ENCODE measurements at places on chromosomes 7 and 10.

DNA sequence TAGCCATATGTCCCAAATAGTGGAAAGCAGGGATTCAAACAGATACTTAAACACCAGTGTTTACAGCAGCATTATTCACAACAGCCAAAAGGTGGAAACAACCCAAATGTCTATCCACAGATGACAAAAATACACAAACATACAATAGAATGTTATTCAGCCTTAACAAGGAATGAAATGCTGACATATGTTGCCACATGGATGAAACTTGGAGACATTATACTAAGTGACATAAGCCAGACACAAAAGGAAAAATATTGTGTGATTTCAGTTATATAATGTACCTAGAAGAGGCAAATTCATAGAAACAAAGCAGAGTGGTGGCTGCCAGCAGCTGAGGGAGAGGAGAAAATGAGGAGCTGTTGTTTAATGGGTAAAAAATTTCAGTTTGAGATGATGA, 533.9 kb upstream of the FZD8 start:
- DNase-seq, result no peak

GRCh38 chr10:52221923-52222322, 92.2 kb upstream of the DKK1 start:
- no peak for DNase-seq

- DNase-seq, result no peak
Measured at GRCh38 chr10:75612904-75613684, 181.7 kb downstream of the LRMDA start.

DNA sequence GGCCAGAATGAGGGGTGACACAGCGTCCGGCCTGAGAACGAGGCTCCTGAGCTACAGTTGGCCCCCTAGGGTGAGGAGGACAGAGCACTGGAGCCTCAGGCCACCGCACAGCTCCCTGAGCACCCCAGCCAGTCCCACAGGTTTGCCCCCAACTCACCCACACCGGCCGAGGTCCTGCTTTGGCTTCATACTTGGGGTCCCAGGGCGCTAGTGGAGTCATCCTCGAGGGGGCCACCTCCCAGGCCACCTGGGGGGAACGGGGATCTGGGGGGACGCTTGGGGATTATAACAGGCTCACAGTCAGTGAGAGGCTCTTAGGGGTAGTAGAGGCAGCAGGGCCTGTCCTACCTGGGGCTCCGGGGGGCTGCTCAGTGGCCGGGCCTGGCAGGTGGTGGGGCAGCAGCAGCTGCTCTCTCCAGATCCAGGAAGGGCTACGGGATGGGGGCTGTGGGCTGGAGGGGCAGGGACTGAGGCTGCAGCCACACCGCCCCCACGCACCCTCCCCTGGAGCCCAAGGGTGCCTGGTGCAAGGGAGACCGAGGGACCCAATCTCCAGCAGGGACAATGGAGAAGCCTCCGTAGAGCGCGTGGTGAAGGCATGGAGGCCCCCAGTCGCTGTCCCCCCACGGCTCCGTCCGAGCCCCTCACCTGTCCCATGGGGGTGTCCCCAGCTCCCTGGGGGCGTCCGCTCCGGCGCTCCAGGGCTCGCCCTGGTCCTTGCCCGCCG, 588 bp downstream of the SAP25 start:
- no peak for DNase-seq

DNA sequence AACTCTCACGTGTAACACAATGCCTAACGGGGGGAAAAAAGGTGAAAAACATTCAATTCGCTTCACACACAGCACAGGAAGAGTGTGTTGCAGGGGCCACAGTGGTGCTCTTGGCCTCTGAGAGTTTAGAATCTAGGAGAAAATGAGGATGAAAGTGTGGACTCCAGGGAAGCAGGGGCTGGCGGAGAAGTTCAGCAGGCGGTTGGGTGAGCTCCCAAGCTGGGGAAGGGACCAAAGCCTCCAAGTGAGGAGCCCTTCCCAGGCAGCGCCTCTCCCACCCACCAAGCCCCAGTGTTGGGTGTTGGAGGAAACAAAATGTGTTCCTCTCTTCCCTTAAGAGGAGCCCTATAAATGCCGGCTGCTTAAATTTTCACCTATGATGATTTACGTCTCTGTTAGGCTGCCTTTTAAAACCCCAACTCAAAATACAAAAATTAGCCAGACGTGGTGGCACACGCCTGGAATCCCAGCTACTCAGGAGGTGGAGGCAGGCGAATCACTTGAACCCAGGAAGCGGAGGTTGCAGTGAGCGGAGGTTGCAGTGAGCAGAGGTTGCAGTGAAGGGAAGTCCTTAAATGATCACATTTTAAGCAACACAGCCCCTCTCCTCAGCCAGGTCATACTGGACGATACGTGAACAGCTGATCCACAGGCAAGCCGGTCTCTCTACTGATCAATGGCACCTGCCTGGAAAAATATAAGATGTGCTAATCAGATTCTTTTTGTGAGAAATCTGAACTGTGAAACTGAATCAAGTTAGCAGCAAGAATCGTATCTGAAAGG, 735.2 kb downstream of the PARD3 start:
- DNase-seq, result no peak

- DNase-seq, result no peak
Measured at GRCh38 chr10:77537720-77538373, 99.8 kb downstream of the KCNMA1 start.

- DNase-seq, result no peak
Measured at GRCh38 chr10:131851346-131851745, 49.5 kb upstream of the PPP2R2D start.

- DNase-seq, result peak; percentile 88
Measured at GRCh38 chr10:121927841-121928527, at the start of gene ATE1. Gene ATE1 (minus strand): TSS chr10:121928031. CDS start chr10:121927949, 82 bp downstream.
